ENCODE measurements at places on chromosomes 13 and 19.

- DNase-seq, result no peak
Observed at GRCh38 chr13:41960211-41960636, 685 bp downstream of the VWA8 start.

GRCh38 chr19:16041991-16042386 is 34.3 kb upstream of the TPM4 start:
- DNase-seq, result no peak

DNA sequence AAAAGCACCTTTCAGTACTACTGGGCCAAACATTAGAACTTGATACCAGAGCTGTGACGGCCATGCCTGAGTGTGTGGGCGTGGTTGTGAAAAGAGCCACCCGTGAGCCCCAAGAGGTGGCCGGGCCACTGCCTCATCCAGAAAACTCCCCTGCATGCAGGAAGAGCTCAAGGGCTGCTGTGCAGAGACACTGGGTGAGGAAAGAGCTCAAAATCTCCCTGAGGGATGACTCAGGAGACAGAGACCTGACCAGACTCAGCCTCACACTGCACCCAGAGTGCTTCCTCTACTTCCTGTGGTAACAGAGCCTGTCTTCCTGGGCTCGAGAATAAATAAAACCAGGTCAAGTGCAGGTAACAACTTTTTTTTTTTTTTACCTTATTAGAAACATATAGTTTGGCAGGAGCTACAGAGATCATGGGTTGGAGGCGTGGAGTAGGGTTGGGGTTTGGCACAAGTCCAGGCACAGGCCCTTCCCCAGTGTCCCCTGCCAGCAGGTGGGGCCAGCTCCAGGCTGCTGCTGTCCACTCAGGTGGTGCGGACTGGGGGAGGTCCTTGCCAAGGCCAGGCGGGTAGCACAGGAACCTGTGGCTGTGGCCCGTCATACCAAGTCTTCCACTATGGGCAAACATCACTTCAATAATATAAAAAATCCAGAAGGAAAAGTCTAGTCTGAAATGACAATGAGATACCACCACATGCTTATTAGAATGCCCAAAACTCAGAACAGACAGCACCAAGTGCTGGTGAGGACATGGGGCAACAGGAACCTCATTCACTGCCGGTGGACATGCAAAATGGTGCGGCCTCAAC is 25.5 kb downstream of the ELL start:
- no peak for DNase-seq

DNA sequence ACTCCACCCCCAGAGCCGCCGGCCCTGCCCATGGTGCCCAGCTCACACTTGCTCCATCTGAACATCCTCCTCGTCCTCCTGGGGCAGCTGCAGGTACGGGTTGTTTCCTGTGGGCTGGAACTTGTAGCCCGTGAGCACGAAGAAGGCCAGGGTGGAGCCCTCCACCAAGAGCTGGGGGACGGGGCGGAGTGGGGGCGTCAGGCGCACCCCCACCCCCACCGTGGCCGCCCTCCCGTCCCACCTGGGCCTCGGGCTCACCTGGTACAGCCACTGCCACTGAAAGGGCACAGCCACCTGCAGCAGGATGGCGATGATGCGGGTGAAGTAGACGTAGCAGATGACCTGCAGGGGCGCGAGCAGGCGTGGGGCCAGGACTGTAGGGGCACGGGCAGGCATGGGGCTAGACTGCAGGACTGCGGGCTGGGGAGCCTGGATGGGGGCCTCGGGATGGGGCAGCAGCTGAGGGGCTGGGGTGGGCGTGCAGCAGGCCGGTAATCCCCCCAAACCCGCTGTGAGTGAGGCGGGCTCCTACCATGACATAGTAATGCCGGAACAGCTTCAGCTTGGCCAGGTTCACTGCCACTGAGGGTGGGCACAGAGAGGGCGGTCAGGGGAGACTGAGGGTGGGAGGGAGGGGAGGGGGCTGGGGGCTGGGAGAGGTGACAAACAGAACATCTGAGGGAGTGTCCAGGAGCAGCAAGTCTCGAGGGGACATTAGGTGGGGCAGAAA is 6.3 kb downstream of the GPR108 start:
- DNase-seq, result no peak

- DNase-seq, result no peak
Observed at GRCh38 chr19:14300303-14300702, 80.9 kb upstream of the ADGRE5 start.

GRCh38 chr13:23470790-23471614 is 37.5 kb upstream of the SACS start:
- no peak for DNase-seq

GRCh38 chr13:33321686-33322542 is 36.4 kb upstream of the STARD13 start:
- no peak for DNase-seq

- no peak for DNase-seq
Observed at GRCh38 chr13:47067306-47067705, 170.5 kb upstream of the HTR2A start.

DNA sequence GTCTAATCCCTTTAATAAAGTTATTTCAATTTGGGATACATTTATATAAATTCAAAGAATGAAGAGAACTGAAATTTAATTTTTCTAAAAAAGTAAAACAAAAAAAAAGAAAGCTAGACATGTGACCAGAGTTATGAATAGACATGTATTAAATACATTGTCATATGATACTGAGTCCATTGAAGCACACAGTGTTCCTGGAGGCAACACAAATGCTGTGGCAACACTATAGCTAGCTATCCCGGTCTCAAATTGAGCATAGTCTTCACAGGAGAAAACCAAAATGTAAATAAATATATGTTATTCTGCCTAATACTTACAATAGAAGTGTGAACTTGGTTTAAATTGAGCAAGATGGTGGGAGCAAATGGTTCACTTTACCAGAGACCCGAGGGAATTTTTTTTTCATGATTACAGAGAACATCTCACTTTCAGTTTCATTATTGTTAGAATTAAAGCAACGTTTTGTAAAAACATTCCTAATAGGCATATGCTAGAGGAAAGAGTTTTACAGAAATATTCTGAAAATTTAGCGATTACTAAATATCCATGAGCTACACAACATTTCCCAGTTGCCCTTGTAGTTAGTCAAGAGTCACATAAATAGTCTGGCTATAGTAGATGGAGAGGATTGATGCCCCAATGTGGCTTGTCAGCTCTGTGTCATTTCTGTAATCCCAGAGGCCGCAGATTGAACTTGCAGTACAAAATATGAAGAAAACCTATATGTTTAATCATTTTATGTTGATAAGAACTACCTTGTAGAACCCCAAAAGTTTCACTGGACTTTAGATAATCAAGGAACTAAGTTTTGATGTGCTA is 775.7 kb upstream of the SPRY2 start:
- DNase-seq, result no peak

- no peak for DNase-seq
Observed at GRCh38 chr13:76000131-76000530, 364.0 kb downstream of the LMO7 start.

DNA sequence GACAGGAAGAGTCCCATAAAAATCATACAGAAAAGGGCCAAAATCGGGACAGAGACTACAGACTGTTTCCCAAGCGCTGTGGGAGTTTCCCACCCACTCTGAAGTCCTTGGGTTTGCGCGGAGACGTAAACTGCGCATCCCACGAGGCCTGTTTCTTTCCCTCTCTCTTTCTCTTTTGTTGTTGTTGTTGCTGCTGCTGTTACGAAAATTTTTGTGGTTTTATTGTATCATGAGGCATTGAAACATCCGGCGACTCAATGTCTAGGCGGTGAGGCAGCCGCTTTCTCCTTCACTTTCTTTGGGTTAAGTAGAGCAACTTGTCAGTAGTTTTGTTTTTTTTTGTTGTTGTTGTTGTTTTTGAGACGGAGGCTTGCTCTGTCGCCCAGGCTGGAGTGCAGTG is 1.6 kb upstream of the PPP1R12C start:
- DNase-seq, result no peak

DNA sequence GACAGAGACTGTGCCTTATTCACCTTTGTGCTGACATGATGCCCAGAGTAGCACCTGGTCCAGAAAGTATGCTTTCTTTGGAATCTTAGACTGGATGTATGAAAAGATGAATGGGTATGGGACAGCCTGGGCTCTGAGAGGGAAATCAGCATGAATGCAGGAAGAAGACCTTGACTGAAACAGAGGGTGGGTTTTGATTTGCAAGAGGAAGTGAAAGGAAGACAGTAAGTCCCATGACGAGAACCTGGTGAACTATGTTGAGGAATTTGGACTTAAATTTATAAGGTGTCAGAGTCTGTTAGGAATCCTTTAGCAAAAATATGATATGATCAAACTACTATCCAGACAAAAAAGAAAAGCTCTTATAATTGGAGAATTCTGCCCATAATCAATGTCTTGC is 301.9 kb downstream of the SPRY2 start:
- DNase-seq, result no peak

GRCh38 chr19:50555450-50556281 is 12.6 kb downstream of the LRRC4B start:
- no peak for DNase-seq

Measured in osteocyte (in vitro differentiated cells).